ENCODE measurements at places on chromosomes 16 and 17.
A peak's percentile ranks its signal among the peaks of the same experiment; 100 is the strongest.

DNA sequence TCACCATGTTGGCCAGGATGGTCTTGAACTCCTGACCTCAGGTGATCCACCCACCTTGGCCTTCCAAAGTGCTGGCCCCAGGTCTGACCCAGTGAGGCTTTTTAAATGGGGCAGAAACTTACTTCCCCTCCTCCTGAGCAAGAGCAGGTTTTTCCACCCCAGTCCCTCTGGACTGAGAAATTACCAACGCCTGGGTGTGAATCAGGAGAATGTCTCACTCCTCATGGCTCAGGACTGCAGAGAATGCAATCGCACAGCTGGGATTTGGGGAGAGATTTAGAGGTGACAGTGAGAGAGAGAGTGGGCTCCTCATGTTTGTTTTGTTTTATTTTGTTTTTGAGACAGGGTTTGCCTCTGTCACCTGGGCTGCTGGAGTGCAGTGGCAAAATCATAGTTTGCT lies 203.6 kb downstream of the RAB11FIP4 start:
- no peak for DNase-seq

GRCh38 chr16:7077636-7078035 lies 255.0 kb upstream of the RBFOX1 start:
- DNase-seq, result no peak

GRCh38 chr16:49834531-49835151 lies 21.3 kb downstream of the ZNF423 start:
- DNase-seq, result no peak

GRCh38 chr17:61806081-61806828 lies 57.1 kb downstream of the BRIP1 start:
- no peak for DNase-seq

GRCh38 chr17:5816491-5817070 lies 232.3 kb upstream of the NLRP1 start:
- no peak for DNase-seq

DNA sequence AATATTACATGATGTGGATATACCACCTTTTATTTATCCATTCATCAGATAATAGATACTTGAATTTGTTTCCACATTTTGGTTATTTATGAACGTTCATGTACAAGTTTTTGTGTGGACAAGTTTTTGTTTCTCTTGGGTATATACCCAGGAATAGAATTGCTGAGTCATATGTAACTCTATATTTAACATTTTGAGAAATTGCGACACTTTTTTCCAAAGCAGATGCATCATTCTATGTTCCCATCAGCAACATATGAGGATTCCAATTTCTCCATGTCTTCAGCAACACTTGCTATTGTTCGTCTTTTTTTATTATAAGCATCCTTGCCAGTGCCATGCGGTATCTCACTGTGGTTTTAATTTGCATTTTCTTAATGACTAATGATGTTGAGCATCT lies 93.9 kb downstream of the GSG1L start:
- DNase-seq, result no peak

GRCh38 chr17:42072323-42073187 lies 22.2 kb upstream of the C17orf113 start:
- no peak for DNase-seq

GRCh38 chr16:55623640-55624039 lies 32.1 kb upstream of the SLC6A2 start:
- no peak for DNase-seq

DNA sequence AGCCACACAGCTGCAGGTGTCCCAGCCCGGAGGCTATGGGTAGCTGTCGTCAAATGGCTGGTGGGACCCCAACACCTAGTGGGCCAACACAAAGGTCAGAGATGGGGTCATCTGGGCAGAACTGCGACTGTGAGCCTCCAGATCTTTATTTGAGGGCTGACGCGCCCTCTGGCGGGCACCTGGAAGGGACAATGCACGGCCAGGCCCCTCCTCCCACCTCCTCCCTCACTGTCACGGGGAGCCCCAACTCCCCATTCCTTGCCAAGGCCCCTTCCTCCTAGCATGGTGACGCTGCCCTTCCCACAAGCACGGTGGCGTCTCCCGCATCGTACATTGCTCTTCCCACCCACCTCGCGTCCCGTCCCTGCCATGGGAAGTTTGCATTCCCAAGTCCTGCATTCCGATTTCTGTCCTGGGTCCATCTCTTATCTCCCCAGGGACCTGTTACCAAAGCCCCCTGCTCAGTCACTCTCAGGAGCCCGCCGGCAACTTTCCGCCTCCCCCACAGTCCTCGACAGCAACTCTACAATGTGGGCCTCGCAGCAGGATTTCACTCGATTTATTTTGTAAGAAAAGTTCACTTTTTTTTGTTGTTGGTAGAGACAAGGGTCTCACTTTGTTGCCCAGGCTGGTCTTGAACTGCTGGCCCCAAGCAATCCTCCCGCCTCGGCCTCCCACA lies 1.0 kb downstream of the TLE7 start:
- no peak for DNase-seq

- DNase-seq, result no peak
Measured at GRCh38 chr16:19868421-19868820, 16.2 kb downstream of the GPRC5B start.

- no peak for DNase-seq
Measured at GRCh38 chr16:64823481-64824075, 298.3 kb downstream of the CDH11 start.

DNA sequence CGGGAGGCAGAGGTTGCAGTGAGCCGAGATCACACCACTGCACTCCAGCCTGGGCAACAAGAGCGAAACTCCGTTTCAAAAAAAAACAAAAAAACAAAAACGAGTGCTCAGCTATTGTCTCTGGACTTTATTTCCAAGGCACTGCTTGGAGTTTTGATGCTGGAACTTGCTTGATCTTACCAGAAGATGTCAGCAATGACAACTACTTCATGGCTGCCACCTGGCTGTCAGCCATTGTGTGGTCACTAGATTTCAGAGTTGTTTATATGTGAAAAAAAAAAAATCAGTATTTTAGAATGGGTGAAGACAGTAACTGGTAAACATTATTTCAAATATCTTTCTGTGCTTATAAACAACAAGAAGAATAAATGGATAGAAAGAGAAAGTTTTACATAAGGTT lies 26.3 kb upstream of the OR4D1 start:
- DNase-seq, result peak; percentile 40

DNA sequence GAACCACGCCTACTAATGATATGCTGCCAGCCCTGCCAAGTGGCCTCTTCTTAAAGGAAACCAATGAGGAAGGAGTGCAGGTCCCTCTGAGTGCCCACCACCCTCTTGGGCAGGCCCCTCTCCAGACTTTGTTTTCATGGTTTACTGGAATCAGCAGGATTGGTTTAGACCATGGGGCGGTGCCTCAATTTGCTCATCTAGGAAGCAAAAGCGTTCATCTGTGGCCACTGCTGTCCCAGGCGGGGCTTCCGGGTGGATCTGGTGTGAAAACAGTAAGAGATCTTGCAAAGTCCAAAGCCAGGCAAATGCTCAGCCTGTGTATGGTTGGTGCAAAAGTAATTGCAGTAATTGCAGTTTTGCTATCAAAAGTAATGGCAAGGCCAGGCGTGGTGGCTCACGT lies 71.3 kb downstream of the AMFR start:
- no peak for DNase-seq

GRCh38 chr17:44906763-44907728 lies 7.8 kb upstream of the EFTUD2 start:
- no peak for DNase-seq

GRCh38 chr16:4215106-4215505 lies 26.8 kb downstream of the SRL start:
- no peak for DNase-seq

- no peak for DNase-seq
Measured at GRCh38 chr16:67560827-67561342, 1.4 kb upstream of the CTCF start.

GRCh38 chr16:4093495-4094126 lies 22.6 kb downstream of the ADCY9 start:
- no peak for DNase-seq

GRCh38 chr17:67891481-67892119 lies 66.3 kb downstream of the BPTF start:
- no peak for DNase-seq

- no peak for DNase-seq
Measured at GRCh38 chr16:64428463-64429113, 693.3 kb downstream of the CDH11 start.

DNA sequence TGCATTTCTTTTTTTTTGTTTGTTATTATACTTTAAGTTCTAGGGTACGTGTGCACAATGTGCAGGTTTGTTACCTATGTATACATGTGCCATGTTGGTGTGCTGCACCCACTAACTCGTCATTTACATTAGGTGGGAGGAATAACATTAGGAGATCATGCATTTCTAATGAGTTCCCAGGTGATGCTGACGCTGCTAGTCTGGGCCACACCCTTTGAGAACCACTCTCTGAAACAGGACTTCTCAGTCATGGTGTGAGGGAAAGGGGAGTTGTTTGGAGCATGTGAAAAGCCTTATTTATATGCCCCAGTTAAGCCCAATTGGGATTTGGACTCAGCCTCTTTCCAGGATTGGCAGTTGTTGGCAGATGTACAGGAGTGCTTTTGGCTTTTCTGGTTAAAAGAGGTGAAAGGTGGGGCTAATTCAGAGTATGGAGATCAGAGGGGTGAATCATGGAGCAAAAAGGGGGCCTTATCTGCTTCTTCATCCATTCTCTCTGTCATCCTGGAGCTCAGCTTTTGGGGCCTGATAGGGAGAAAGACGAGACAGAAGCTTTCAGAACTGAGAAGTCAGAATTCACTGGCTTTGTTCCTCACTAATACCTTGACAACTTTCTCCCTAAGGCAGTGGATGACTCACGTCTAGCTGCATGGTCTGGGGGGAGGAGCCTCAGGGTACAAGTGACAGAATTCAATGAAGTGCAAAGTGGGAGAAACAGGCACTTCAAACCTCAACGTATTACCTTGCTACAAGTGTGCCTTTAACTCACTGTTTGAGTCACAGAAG lies 180.0 kb upstream of the CACNG3 start:
- DNase-seq, result no peak

DNA sequence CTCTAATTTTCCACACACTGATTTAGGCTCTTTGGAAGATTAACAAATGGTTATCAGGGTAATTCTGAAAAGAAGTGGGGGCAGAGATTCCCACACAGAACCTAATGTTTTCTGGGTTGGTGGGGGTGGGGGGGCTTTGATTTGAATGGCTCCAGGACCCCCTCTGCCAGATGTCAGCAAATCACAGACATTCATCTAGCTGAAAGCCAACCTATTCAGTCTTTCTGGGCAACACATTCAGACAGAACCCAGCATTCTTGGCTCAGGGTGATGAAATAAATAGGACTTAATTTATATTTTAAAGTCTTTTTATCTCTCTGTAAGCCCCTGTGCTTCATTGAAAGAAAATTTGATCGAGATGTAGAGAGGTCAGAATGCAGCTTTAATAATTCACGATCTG lies 533.2 kb downstream of the XYLT1 start:
- no peak for DNase-seq

DNA sequence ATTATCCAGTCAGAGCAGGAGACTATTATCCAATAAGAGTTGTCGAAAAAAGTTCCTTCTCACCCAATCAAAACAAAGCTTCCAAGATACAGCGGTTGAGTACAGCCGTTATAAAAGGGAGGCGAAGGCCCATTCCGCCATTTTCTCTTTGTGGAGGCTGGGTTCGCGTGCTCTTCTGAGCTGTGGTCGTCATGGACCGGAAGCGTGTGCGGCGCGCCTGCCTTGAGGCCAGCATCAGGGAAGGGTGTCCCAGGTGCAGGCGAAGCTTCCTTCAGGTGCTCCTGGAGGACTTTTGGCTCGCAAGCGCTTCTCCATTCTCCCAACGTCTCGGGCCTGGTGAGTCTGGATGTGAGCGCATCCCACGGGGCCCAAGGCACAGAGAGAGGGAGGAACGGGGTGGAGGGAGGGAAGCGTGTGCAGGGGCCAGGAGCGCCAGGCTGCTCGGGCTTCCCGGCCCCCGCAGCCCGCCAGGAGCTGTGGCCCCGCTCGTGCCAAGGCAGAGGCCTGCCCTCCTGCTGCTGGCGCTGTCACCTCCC lies 99.2 kb downstream of the GOSR1 start:
- no peak for DNase-seq

- DNase-seq, result peak; percentile 36
Measured at GRCh38 chr17:59753522-59754467, 46.3 kb downstream of the VMP1 start.

DNA sequence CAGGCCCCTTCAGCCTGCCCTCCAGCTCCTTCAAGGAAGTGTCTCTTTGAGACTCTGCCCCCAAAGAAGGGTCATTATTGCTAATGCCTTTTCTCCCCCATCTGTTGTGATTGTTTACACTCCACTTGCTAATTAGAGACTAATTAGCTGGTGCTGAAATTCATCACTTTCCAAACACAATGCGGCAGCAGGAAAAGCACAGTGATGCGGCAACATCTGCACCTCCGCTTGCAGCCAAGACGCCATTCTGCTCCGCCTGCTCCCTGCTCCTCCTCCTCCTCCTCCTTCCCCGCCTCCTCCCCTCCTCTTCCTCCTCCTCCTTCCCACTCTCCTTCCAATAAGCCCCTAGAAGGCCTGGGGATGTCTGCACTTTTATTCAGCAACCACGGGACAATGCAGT lies 110.5 kb downstream of the SDK2 start:
- DNase-seq, result no peak

DNA sequence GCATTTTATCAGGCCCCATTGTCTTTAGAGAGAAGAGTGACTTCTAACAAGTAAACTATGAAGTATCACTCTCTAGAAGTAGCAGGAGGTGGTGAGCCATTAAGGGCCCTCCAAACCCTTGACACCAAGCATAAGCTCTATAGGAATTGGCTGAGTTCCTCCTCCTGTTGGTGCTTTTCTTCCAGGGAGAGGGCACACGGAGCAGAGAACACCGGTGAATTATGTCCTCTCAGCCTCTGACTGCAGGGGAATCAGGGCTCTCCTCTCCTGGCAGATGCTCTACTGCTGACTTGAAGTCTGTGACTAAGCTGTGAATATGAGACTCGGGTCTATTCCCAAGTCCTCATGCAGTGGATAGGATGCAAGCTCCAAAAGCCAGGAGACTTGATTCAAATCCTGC lies 32.3 kb downstream of the CHD9 start:
- no peak for DNase-seq

DNA sequence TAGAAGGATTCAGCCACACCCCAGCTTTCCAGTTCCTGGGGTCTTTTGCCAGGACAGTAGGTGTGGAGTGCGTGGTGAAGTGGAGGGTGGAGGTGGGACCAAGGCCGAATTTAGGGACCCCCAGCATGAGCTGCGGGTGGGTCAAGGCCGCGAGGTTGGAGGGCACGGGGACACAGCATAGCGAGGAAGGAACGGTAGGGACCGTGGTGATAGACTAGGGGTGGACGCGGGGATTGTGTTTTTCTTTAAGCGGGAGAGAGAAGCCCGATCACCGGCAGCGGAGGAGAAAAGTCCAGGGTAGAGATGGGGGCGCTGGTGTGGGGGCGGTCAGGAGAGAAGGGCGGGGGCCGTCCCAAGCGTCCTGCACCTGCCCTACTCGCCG lies 261 bp upstream of the B4GALNT2 start:
- DNase-seq, result no peak

Data from HL-60 (cell line).